ENCODE measurements at places on chromosomes 5 and 9.

- DNase-seq = no peak
Observed at GRCh38 chr5:88262116-88262515, 6.5 kb downstream of the TMEM161B start.

GRCh38 chr9:15182730-15183129 lies 124.3 kb downstream of the TTC39B start:
- no peak for DNase-seq

DNA sequence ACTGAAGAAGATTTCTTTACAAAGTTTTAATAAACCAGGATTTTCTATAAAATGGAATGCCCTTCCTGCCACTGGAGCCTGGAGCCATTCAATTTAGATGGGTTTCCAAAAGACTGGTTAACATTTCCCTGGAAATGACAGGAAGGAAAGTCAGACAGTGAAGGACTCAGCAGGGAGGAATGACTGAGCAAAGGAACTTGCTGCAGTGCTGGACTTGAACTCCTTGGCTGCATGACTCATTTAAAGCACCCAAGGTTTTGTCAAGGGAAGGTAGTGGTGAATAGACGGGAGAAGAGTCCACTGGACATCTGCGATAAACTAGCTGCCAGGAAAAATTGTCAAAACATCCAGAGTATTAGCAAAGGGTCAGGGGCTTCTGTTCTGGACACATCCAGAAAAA lies 163.8 kb upstream of the SLC28A3 start:
- no peak for DNase-seq

GRCh38 chr9:121968056-121968455 lies 125.1 kb downstream of the TTLL11 start:
- DNase-seq = no peak

- DNase-seq = no peak
Observed at GRCh38 chr9:133163504-133164172, at the start of gene GBGT1. Gene GBGT1, minus strand, starts transcription at chr9:133163914. Its CDS starts 1,502 bp downstream, at chr9:133162412.

DNA sequence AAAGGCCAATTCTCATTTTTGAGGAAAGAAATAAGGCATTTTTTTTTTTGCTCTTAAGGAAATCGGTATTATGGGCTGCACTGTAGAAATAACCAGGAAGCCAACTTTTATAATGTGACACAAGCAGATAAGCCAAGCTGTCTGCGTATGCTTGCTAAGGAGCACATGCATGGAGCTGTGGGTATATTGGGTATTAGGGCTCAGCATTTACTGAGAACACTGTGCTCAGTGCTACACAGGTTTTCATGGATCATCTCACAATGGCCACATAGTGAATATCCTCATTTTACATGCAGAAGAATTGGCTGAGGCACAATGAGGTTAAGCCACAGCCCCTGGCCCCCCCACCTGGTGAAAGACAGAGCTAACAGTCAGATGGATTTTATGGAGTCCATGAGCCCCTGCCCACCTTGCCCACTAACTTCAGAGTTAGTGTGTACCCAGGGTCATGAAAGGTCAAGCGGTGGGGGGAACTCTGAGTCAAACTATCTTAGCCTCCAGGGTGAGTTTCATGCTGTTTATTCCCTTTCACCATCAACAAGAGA lies 204.8 kb downstream of the SPATA31A6 start:
- no peak for DNase-seq

DNA sequence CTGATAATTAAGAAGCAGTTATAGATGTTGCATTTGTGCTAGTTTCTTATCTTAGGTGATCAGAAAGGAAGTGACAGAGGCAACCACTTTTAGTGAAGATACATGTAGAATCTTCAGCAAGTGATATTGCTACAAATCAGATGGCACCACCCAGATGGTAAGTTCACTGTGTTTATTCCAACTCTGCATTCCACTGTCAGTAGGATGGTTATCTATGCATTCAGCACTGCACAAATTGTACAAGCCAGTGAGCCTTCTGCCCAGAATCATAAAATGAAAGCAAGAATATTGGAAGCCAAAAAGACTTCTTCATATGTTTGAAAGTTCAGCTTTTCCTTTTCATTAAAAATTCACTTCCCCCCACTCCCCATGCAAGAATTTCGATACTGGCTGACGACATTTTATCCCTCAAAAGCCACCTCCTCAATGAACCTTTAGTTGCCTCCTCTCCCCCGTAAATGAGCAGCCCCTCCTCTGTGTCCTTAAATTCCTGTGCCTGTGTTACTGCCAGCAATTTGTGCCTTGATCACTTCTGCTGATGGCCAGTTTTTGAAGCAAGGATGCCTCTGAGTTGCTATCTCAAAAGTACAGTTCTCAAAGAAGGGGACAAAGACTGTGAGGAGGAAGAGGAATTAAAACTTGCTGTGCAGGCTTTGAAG lies 91.6 kb downstream of the ZSWIM6 start:
- DNase-seq = no peak

GRCh38 chr9:134493461-134494272 lies 147.9 kb upstream of the COL5A1 start:
- DNase-seq = no peak

DNA sequence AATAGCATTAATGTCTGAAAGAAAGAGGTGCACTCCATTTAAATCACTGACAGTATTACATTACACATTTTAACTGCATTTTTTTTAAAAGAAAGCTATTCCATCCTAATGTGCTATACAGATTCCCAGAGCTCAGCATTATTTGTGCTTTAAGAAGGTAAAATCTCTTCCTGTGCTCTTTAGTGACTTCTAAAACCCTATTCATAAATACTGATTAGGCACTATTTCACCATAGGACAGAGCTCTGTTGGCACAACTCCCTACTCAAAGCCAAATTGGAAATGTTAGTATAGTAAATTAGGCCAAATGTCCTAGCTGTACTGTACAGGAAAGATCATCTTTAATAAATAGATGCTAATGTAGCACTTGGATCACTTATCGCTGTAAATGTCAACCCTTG lies 262.5 kb downstream of the TUSC1 start:
- DNase-seq = peak; percentile 31

- DNase-seq = no peak
Observed at GRCh38 chr9:19184144-19184917, 46.2 kb upstream of the DENND4C start.

- no peak for DNase-seq
Observed at GRCh38 chr9:130669965-130670364, 5.6 kb downstream of the PRDM12 start.

- DNase-seq = no peak
Observed at GRCh38 chr9:117465706-117466105, 50.8 kb upstream of the ASTN2 start.

DNA sequence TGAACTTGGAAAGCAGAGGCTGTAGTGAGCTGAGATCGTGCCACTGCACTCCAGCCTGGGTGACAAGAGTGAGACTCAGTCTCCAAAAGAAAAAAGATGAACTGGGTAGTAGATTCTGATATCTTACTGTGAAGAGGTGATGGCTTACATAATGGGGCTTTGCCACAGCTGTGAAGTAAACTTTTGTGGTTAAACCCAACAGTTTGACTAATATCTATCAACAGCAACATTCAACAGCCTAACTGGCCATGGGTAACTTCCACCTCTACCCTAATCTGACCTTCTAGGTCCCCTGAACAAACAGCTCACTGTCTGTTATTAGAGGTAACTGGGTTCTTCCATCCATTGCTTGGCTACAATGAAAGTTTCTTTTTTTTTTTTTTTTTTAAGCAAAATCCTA lies 52.1 kb downstream of the TLE1 start:
- DNase-seq = no peak

DNA sequence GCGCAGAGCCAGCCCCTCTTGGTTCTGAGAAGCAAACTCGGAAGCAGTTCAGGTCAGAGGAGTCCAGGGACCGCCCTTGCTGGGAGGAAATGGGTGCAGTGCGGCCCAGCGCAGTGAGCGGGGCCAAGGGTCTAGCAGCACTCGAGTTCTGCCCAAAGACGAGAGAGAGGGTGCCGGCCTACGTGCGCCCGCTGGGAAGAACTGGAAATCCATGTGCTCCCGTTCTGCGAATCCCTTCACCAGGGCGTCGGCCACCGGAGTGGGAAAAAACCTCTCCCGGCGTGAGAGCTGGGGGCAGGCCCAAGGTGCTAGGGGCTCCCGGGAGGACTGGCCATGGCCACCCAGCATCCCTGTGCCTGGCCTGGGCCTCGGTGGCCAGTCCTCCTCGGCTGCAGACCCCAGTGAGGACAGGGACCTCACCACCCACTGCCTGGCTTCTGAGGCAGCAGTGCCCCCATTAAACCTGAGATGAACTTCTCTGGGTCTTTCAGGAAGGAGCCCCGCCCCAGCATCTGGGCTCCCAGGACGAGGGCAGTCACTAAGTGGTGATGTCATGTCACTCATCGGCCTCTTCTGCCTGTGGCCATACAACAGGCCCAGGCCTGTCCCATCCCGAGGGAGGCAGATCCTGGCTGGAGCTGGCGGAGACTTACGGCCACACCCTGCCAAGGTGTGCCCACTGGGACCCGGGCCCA lies 10.6 kb downstream of the TMEM250 start:
- DNase-seq = no peak

- no peak for DNase-seq
Observed at GRCh38 chr9:6414247-6414641, 1.2 kb downstream of the UHRF2 start.

- DNase-seq = no peak
Observed at GRCh38 chr9:94479757-94480156, 75.1 kb upstream of the PCAT7 start.

GRCh38 chr5:14339468-14339867 lies 196.3 kb downstream of the TRIO start:
- DNase-seq = no peak

GRCh38 chr9:74100042-74100441 lies 397.1 kb upstream of the RORB start:
- DNase-seq = no peak

DNA sequence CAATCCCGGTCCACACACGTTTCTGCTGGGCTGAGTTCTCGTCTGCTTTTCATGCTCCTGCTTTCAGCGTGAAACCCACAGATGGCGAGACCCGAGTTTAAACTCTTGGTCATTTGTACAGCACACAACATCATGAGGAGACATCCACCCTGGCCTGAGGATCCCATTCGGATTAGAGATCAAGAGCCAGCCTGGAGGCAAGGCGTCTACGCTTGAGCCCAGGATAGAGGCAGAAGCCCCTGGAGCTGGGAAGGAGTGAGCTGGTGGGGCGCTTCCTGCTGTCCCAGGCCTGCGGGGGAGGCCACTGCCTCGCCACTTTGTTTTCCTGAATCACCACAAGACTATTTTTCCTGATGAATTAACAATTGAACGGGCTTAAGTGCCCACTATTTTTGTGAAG lies 281.9 kb upstream of the IRX4 start:
- no peak for DNase-seq

- DNase-seq = no peak
Observed at GRCh38 chr9:129626625-129627284, 792 bp downstream of the NTMT1 start.

- no peak for DNase-seq
Observed at GRCh38 chr5:310941-311434, 10.5 kb upstream of the AHRR start.

DNA sequence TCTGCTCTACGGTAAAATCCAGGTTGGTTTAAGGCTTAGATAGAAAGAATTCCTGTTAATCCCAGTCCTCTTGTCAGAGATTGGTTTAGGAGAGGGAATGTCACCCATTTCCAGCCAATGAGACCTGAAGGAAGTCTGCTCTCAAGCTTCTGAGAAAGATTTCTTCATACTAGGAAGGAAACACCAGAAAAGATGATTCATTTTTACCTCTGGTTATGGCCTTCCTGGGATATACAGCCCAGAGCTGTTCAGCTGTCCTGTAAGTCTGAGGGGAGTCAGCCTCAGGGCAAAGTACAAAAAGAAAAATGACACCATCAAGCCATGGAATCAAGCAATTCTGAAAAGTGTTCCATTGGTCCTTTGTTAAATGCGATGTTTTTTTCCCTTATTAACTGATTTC lies 18.6 kb upstream of the CFAP95 start:
- no peak for DNase-seq

DNA sequence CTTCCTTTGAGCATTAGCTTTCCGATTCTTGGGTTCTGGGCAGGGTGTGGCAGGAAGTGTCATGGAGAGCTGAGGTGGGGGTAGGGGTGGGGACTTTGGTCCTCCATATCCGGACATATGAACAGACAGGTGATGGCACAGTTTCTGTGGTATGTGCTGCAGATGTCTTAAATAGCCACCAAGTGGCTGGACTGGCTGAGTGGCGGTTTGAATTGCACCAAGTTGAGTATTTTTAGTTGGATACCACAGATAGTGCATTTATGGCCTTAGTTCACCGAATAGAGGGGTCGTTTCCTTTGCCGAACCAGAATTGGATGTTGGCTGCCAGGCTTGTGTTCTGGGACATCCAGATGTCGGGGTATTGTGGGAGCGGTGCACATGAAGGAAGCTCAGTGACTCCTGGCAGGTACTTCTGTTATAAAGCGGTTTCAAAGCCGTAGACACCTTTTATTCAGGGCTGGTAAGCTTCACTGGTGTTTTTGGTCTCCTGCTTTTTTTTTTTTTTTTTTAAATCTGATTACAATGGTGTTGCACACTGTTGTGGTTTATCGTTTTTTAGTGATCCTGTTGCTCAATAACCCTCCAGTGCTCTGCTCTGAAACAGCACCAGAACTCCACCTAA lies 15.1 kb upstream of the TNFAIP8 start:
- DNase-seq = no peak

GRCh38 chr9:70192707-70193106 lies 66.1 kb upstream of the SMC5 start:
- no peak for DNase-seq

DNA sequence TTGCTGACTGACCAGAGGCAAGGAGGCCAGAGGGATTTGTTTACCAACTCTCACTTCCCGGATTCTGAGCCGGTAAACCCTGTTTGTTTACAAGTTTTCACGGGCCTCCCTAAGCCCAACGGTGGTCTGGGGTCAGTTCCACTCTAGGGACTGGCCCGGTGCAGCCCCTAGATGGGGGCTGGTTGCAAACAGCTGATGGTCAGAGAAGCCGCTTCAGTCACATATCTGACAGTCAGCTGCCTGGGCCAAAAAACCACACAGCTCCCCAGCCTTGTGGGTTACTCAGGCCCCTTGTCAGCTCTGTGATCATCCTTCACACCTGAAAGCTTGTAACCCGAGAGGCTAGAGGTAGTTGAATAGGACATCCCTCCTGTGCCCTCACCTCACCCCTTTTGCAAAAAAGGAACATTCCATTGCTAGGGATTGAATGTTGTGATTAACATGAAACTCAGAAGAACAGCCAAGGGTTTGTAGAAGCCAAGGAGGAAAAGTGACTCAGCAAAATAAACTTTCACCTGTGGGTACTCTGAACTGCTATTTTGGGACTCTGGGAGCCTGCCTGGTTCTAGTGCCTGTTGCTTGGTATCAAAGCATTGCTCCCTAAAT lies 40.4 kb downstream of the SAR1B start:
- no peak for DNase-seq

- DNase-seq = no peak
Observed at GRCh38 chr9:17021387-17021970, 113.4 kb upstream of the CNTLN start.

- DNase-seq = no peak
Observed at GRCh38 chr9:28001096-28001495, 427.8 kb upstream of the C9orf72 start.

DNA sequence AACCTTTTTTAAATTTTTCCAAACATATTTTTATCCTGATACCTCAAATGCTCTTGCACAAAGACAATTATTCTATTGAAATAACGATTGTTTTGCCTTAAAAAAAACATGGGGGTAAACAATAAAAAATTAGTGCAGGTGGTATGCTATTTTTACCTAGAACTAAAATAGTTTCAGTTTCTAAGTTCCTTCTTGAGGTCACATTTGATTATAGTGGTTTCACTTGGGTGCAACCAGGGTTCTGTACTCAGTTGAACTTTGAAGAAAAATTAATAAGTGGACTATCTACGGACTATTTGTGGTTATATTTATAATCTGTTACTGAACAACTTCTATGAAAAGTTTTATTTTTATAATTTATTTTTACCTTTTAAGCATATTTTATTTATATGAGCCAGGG lies 387.1 kb upstream of the IZUMO3 start:
- no peak for DNase-seq
